Naive B cell (primary cell): ENCODE measurements at places on chromosomes 3 and 15.

DNA sequence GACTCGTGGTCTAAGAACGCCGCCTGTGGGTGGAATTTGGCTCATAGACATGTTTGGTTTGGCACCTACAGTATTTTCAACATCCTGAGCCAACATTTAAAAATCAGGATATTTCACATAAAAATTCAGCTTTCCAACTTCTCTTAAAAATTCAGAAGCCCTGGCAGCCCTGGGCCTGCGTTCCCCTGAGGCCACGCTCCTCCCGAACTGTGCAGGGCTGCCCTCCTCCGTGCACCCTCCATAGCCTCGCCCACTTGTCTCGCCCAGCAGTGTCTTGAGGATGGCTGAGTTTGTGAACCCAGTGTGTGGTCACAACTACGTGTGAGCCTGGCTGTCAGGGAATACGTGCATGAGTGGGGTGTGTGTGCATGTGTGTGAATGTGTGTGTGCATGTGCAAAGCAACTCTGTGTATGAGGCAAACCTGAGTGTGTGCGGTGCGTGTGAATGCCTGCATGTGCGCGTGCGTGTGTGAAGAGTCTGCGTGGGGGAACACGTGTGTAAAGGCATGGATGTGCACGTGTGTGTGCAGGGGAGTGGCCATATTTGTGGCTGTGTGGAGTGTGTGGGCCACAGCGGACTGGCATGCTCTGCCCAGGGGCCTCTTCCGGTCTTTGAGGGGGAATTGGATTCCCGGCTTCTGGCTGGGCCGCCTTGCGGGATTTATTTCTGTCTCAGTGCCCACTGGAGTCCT is 30.9 kb downstream of the PTH1R start:
- no peak for DNase-seq

GRCh38 chr3:159761848-159762635 is 226.6 kb upstream of the IL12A start:
- DNase-seq, result no peak

DNA sequence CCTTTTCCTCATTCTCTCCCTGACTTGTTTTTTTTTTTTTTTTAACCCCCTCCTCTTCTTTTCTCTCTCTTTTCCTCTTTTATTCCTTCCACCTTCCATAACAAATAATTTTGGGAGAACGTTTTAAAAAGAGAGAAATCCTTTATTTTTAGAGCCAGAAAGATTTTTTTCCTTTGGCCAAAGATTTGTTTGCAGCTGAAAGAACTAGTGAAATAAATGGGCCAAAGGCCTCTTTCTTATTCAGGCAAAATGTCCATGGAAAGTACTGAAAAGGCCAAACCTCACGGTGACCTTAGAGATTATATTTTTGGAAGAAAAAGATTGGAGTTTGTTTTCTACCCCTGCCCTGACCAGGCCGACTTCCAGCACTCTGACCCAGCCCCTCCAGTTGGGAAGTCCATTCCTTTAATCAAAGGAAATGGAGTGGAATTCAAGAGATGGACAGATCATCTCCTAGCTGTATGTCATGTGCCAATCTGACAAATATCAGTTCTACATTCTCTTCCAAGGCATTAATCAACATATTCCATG is 214.3 kb upstream of the ADAMTS9 start:
- DNase-seq, result no peak

DNA sequence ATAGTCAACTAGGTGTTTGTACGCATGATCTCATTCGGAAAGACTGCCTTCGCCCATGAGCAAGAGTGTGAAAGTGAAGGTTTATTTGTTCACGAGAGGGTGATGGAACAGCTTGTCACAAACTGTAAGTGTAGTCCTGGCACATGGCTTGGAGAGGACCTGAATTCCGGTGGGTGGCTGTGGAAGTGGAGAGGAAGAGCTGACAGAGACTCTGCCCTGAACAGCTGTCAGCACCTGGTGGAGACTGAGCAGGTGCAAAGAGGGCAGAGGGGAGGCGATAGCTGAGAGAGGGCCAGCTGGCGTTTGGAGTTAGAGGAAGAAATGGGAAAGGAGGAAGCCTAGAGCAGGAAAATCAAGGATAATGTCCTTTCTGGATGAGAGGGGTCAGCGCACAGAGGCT is 155.7 kb downstream of the EEFSEC start:
- no peak for DNase-seq

- no peak for DNase-seq
Observed at GRCh38 chr15:41474941-41475340, 18.7 kb upstream of the ITPKA start.

DNA sequence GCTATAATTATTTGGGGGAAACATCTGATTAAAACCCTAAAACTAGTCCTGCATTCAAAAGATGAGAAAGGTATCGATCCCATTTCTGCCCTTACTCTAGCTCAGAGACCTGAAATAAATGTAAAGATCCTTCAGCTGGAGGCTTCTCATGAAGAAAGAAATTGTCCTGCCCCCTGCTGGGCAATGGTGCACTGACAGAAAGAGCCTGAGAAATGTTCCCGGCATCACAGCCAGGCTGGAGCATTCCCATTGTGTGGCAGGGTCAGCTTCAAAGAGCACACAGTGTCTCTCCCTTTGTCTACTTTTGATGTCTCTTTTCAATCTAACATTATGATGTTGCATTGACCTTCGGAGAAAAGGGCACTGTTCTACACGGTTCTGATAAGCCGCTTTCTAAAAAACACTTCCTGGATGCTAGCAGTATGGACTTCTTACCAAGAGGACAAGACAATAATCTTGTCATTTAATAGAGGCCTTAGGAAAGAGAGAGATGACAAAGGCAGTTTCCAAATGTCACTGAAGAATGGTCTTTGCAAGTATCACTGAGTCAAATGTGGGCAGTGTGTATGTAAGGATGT is 287.5 kb downstream of the MAGI1 start:
- DNase-seq, result no peak

DNA sequence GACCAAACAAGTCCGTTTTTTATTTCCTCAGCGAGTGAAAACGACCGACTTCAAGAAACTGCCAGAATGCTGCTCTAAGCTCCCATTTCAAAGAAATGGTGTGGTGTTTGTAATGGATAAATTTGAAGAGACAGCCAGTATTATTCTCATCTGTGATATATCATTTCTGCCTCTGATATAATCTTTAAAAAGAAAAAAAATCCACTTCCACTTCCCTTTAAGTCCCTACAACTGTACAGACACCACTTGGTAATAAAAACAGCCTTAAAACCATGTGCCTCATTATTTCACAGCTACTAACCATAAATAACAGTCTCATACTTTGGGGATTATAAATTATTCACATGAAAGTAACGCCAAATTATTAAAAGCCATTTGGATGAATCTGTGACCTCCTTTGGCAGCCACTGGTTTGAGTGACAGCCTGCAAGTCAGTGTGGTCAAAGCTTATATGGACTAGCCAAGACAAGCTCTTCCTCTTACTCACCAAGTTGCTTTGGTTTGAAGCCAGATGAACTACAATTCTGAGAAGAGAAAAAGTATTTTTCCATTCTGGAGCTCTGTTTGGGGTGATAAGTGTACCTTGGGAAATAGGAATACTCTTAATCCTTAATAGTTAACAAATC is 168.0 kb downstream of the SHOX2 start:
- DNase-seq, result no peak

- no peak for DNase-seq
Observed at GRCh38 chr3:185629554-185630181, 43.6 kb downstream of the SENP2 start.

DNA sequence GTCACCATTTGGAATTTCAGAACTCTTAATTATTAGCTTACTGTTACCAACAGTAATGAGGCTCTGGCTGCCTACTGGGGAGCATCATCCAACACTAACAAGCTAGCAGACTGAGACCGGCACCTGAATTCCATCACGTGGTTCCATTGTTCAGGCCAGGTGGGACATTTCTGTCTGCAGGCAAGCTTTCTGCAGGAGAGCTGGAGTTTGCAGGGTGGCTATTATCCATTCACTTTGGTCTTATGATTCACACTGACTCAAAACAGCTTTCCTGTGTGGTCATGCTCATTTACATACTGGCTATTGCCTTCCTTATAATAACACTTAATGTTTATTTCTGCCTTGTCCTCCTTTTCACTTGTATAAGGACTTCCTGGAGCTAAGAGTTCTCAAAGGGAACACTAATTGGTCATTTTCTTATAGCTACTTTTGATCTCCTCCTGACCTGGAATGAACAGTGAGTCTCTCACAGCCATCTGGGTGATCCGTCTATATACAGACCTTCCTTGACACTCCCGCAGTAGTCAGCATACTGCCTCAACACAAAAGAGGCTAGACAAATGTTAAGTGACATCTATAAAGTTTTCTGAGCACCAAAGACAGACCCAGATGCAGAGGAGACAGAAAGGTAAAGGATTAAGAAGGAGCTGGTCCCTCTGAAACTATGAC is 695.4 kb downstream of the FHIT start:
- no peak for DNase-seq

DNA sequence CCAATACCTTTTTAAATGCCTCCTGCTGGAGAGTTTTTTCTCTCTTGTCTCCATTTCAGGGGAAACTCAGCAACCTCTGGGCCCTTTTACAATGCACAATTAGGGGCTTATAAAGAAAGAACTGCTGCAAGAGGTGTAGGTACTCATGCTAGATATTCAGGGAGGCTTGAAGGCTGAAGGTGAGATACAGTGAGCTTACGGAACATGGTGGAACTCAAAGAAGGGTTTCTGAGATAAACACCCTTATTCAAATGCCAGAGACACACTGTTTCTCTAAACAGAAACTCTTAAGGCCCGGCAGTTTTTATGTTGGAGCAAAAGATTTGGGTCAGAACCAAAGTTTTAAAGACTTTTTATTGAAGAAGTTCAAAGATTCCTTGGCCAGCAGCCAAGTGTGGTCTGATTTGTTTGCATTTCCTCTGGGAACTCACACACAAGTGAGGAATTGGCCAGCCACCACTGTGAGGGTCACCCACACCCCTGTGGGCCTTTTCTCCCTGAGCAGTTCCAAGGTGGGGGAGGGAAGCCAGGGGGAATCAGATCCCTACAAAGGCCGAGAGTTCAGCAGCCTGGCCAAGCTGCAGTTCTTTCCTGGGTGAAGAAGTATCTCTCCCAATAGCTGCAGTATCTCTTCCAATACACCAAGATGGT is 47.8 kb downstream of the TNFAIP8L3 start:
- DNase-seq, result no peak

DNA sequence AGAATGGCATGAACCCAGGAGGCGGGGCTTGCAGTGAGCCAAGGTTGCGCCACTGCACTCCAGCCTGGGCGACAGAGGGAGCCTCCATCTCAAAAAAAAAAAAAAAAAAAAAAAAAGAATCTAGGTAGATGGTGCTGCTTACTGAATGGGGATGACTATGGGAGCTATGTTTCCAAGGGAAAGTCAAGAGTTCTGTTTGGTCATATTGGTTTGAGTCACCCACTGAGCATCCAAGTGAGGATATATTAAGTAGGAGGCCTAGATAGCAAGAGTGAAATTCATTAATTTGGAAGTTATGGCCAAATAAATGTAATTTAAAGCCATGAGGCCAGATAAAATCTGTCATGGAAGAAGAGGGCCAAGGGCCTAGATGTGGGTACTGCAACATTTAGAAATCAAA is 9.0 kb upstream of the UACA start:
- DNase-seq, result no peak

DNA sequence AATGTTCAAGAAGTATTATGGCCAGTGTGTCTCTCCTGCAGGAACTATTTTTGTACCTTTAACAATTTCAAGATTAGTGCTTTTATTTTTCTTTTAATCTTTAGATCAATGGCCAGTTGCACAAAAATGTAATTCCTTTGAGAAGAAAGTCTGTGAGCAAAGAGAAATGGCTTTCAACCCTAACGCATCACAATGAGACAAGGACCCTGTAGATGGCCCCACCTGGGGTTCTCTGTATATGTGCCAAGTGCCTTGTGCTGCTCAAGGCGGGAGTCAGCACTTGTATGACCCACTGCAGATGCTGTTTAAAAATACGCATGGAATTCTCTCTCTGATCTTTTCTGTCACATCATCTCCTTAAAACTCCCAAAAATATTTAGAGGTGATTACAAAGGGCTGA is 453.4 kb downstream of the OCA2 start:
- no peak for DNase-seq

GRCh38 chr15:82805994-82806406 is at the start of gene FSD2:
FSD2 (minus strand) TSS chr15:82806069; CDS start chr15:82787390, 18,679 bp downstream.
- peak; percentile 47 for DNase-seq

GRCh38 chr15:93985176-93985575 is 246.2 kb upstream of the MCTP2 start:
- DNase-seq, result no peak

DNA sequence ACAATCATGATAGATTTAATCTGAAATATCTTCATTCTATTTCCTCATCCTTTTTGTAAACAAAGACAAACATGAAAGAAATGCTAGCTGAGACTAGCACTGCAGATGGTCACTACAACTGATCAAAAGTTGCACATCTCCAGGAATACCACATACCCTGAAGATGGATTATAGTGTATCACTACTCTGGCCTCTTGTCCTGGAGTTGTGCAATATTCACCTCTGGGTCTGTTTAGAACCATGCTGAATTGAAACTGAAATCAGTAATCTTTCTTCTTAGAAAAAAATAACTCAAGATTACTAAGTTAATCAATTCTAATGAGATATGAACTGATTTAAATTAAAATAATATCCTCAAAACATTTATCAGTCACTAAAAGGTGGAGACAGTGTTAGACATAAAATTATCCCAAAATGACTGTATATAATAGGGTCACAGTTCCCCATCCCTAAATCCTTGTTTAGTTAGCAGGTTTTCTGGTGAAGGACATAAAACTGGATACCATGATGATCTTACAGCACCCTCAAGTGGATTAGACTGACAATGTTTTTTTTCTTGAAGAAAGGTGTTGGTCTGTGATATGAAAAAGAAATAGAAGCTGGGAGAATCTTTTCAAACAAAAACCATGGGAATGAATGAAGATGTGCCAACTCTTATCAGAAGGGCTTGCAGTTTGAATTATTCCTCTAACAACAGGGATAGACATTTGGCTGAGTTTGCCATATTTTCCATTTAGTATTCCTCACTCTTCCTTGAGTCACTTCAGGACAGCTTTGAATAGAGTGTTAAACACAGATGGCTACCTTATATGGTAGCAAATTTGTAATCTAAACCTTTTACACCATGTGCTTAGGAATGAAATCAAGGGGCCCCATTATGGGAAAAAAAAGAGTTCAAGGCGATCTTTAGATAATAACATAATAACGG is 7.1 kb upstream of the TTC14 start:
- DNase-seq, result no peak

DNA sequence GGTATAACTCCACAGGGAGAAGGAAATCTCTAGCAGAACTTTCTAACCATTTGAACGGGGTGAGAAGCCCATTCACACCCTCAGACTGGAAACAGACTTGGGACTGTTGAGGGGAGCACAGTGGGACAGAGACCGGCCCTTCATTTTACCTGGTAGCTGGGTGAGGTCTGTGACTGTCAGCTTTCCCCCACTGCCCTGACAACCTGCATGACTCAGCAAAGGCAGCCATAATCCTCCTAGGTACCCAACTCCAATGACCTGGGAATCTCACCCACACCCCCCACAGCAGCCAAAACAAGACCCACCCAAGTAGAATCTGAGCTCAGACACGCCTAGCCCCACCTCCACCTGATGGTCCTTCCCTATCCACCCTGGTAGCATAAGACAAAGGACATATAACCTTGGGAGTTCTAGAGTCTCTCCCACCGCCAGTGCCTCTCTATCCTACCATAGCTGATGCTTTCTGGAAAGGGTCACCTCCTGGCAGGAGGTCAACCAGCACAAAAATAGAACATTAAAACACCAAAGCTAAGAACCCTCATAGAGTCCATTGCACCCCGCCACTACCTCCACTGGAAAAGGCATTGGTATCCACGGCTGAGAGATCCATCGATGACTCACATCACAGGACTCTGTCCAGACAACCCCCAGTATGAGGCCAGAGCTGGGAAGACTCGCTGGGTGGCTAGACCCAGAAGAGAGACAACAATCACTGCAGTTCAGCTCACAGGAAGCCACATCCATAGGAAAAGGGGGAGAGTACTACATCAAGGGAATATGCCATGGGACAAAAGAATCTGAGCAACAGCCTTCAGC is 28.0 kb downstream of the SENP7 start:
- no peak for DNase-seq
